ENCODE measurements at places on chromosomes 5 and 9.
A peak's percentile ranks its signal among the peaks of the same experiment; 100 is the strongest.

GRCh38 chr5:116989995-116990394 is 415.4 kb upstream of the SEMA6A start:
- DNase-seq = no peak

DNA sequence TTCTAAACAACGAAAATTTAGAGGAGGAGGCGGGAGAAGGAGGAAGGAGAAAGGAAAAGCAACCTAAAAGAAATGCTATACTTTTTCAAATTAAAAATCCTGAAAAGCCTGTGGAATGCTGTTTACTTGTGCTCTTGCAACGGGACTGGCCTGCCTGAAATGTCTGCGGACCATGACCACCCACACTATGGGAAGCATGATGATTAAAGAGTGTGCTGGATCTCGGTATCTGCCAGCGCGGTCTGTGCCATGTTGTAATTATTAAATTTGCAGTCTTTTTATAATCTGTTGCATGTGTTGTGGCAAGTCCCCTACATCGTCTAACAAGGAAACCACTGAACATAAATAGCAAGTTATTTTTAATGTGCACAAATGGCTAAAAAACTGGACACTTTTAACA is 111.4 kb downstream of the FANCC start:
- DNase-seq = no peak

DNA sequence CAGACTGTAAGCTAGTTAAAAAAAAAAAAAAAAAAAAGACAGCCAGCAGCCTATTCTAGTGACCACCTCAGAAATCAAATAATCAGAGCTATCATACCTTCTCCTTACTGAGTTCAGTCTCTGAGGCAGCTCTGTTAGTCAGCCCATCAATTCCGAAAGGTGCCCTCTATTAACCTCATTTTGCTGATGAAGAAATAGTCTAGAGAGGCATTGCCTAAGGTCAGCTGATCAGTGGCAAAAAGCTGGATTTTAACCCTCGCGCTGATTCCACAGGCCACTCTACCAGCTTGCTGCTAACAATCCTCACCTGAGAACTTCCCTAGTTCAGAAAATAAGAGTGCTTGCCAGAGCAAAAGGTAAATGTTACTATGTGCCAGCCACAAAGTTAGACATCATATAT is 172.0 kb downstream of the DENND1A start:
- no peak for DNase-seq

DNA sequence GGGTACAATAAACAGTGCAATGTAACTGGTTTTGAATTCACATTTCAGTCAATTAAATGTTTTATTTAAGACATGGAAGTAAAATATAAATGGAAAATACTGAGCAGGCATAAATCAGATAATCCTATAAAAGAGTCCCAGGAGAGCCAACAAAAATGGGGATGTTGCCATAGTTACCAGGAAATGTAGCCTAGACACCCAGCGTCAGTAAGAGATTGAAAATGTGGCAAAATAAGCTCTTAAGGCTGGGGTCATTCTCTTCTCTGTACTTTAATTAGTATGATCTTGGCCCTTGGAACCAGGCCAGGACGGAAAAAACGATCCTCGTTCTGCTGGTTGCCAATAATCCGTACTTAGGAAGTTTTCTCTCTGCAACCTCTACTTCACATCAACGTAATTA is 18.9 kb upstream of the RASEF start:
- DNase-seq = no peak

DNA sequence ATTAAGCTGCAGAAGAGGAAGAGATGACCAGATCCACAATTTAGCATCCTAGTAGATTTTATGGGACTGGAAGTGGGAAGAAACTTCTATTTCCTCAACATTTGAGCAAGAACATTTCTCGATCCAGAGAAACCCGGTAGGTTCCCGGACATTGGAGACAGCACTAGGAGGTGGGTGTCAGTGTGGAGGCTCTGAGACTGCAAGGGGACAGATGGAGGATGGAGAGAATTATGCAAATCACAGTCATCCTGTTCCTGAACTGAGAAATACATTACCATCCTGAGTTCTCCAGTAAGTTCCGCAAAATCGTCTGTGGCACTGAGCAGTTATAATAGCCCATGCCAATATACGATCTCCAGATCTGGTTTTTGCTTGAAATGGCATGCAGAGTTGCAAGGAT is 25.6 kb downstream of the GLDC start:
- no peak for DNase-seq

DNA sequence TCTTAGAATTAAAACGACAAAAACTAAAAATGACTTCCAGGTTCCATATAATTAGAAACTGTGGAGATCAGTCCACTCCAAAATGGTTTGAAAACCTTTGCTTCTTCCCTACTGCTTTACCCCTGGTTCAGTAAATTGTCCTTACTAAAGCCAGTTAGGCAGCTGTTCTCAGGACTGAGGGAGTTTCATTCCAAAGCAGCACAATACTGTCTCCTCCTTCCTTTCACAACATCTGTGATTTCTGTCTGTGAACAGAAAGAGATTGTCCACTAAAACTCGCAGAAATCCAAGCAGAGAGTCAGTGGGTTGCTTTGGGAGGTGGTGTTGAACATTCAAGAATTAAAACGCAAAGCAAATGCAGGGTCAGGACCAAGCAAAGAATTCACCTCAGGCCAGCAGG is 740.8 kb upstream of the ZNF608 start:
- DNase-seq = no peak

- DNase-seq = no peak
Observed at GRCh38 chr5:66742083-66742895, 146.1 kb downstream of the MAST4 start.

DNA sequence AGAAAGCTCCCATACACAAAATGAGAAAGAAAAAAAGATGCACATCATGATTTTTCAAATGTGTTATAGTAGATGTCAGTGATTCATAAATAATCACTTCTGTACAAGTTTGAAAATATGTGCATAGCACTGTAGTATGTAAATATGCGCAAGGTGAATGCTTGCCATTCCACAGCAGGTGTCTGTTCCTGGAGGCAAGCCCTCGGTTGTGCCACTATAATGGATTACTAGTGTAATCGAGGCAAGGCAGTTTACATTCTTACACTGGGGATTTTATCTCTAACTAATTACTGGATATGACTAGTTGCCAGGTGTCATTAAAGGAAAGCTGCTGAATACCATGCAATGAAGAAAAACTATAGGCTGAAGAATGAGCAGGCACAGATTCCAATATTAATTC is 93.6 kb downstream of the ARHGEF28 start:
- no peak for DNase-seq

DNA sequence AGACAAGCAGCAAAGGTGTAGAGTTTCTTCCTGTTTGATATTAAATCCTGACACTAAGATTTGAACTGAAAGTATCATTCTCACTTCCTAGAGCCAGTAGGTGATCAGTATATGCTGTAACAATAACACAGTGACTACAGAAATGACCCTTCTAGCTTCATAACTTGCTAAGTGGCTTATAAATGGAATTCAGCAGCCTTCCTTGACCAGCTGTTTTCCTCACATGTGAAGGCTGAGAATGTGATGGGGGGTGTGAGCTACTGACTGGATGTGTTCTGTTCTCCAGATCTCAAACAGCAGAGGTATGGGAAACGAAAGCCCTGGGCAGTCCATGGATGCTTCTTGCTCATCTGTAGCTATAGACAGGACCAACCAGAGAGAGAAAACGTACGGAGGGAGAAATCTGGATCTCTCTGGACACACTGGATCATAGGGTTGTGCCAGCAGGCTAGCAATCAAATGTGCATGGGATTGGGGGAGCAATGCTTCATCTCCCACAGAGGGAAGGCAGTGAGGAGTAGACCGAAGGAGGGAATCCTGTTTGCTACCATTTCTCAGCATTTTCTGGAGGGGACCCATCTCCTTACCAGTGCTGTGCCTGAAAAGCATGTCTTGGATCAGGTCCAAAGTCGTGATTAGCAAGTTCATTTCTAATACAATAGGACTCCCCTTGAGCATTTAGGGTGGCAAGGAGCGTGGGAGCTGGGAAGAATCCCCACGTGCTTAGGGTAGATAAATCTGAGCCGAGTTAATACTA is 39.4 kb downstream of the TNFAIP8 start:
- no peak for DNase-seq

- peak; percentile 50 for DNase-seq
Observed at GRCh38 chr5:76715736-76716455, at the start of gene F2R. Gene F2R (plus strand): TSS chr5:76716126. CDS start chr5:76716308, 182 bp downstream.

- no peak for DNase-seq
Observed at GRCh38 chr9:128043467-128043868, 23.7 kb downstream of the NAIF1 start.

DNA sequence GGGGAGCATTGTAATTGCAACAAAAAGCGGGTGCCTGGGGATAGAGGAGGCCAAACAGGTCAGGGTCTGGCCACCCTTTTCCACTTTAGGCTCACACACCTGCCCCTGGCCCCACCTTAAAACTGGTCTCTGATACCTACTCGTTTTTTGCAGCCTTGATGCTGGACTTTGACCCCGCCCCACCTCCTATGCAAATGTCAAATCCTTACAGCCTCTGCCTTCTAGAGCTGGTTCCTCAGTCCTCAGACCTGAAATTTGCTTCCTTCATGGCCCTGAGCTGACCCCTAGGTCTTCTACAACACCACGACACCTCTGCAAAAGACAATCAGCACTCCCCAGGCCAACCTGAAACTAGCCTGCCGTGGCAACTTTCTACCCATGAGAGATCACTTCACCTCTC is 37.7 kb downstream of the SMIM23 start:
- DNase-seq = no peak

DNA sequence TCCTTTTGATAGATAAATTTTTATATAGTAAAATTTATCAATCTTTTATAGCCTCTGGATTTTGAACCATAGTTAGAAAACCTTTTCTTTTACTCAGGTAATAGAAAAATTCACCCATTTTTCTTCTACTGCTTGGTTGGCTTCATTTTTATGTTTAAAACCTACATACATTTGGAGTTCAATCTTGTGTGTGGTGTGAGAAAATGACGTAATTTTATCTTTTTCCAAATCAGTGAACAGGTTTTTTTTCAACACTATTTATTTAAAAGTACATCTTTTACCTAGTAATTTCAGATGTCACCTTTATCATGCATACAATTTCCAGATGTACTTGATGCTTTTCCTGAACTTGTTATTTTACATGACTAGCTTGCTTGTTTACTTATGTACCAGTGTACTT is 200.2 kb downstream of the TRIM36 start:
- no peak for DNase-seq

GRCh38 chr9:14722391-14723035 is at the start of gene CER1:
Gene CER1 (minus strand): TSS chr9:14722733. CDS start chr9:14722672, 61 bp downstream.
- DNase-seq = no peak

DNA sequence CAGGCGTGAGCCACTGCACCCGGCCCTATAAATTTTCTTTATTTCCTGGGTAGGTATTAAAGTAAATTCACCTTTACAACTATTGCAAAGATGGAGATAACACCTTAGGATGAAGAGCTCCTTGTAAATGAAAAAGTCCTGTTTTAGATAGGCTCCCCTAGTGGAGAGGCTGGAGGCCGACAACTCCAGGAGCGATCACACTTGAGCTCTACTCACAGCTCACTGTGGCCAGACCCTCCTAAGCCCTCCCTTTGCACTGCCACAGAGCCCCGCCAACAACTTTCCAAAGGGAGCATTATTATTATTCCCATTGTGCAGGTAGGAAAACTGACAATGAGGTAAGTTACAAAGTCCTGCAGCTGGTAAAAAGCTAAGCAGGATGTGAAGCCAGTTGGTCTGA is 139.1 kb upstream of the ERCC6L2 start:
- no peak for DNase-seq
